Thyroid gland (tissue), 4 donors: ENCODE measurements at places on chromosomes 3 and 15. TPM values are rescaled to one million over a fixed set of nuclear protein-coding genes. Genes with fewer than 3 reads are reported as not detected.

GRCh38 chr3:16186565-16186964, 12.1 kb downstream of the GALNT15 start:
- no peak overlapping the region for H3K4me3 ChIP-seq
- no peak overlapping the region for H3K27ac ChIP-seq
- no peaks in the 10 kb centered on the region for H3K4me1 ChIP-seq
- DNase-seq = no peak
- H3K27me3 ChIP-seq = no peaks in the 10 kb centered on the region
- no peaks in the 10 kb centered on the region for H3K36me3 ChIP-seq

TRPM1 gene
- total RNA-seq = not detected

DNA sequence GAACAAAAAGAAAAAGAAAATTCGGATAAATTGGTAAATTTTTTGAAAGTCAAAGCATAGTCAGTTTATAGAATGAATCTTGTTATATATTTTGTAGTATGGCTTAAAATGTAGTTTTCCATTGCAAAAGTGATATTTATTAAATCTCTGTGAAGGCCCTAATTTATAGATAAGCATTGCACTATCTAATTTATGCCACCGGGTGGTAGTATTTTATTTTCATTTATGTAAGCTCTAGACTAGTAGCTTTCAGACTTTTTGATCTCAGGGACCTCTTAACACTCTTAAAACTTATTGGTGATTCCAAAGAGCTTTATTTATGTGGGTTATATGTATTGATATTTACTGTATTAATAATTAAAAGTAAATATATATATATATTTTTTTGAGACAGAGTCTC, 133.9 kb upstream of the LRRFIP2 start:
- no peaks in the 10 kb centered on the region for H3K36me3 ChIP-seq
- DNase-seq = no peak
- H3K4me1 ChIP-seq = peaks cover 3% of the 10 kb centered on the region
- no peak overlapping the region for H3K27ac ChIP-seq
- H3K4me3 ChIP-seq = no peak overlapping the region

TGM5 gene
- not detected for total RNA-seq

DNA sequence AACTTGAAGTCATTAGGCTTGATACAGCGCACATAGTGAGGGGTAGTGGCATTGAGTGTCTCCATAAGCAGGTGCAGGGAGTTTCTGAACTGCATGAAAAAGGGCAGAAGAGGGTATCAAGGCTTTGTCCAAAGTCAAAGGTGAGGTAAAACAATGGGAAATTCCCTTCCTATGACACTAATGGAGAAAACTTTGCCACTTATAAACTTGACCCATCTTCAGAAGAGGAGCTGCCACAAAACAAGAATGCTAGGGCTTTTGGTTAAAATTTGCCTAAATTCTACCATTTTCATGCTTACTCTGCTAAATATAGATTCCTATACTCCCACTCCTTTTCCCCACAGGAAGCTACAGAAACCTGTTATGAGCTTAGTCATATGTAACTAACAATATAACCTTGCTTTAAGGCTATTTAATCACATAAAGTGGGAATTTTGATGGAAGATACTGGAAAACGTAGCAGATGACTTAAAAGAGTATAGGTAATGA, 87.5 kb upstream of the MYO5C start:
- H3K4me1 ChIP-seq = no peaks in the 10 kb centered on the region
- DNase-seq = no peak
- no peak overlapping the region for H3K27ac ChIP-seq

DNA sequence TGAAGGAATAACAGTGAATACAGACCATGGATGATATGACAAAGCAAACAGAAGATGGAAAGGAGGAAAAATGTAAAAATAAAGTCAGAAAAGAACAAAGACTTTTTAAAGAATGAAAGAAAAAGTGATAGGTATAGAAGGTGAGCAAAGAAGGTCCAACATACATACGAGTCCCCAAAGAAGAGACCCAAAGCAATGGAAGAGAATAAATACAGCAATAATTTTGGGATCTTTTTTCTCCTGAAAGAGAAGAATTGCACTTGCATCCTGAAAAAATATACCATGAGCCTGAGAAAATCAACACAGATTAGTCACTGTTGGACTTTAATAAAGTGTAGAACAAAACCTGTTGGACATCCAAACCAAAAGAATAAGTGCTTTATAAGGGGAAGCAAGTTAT, 85.3 kb upstream of the SLC6A1 start:
- DNase-seq = no peak
- no peaks in the 10 kb centered on the region for H3K27me3 ChIP-seq
- H3K4me3 ChIP-seq = no peak overlapping the region
- H3K36me3 ChIP-seq = no peaks in the 10 kb centered on the region
- no peaks in the 10 kb centered on the region for H3K4me1 ChIP-seq

CHRNA7 gene
- total RNA-seq = 12.3 TPM

DNA sequence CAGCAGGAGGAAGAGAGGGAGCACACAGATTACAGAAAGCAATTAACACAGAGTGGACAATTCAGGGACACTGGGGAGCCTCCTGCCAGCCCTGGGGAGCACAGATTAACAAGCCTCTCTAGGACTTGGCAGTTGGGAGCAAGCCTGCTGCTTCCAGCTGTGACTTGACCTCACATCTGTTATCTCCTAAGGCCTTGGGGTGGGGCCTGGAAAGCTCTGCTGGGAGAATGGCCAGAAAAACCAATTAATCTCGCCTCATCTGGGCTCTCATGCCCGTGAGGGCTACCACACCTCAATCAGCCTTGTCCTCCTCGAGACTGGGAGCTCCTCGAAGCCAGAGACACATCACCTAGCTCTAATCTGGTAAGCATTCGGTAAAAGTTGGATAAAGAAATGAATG, 39.1 kb downstream of the SEMA5B start:
- no peaks in the 10 kb centered on the region for H3K36me3 ChIP-seq
- no peaks in the 10 kb centered on the region for H3K4me1 ChIP-seq
- no peaks in the 10 kb centered on the region for H3K27me3 ChIP-seq
- H3K4me3 ChIP-seq = no peak overlapping the region
- no peak for DNase-seq

CKMT1B gene
- 12.6 TPM for total RNA-seq

DNA sequence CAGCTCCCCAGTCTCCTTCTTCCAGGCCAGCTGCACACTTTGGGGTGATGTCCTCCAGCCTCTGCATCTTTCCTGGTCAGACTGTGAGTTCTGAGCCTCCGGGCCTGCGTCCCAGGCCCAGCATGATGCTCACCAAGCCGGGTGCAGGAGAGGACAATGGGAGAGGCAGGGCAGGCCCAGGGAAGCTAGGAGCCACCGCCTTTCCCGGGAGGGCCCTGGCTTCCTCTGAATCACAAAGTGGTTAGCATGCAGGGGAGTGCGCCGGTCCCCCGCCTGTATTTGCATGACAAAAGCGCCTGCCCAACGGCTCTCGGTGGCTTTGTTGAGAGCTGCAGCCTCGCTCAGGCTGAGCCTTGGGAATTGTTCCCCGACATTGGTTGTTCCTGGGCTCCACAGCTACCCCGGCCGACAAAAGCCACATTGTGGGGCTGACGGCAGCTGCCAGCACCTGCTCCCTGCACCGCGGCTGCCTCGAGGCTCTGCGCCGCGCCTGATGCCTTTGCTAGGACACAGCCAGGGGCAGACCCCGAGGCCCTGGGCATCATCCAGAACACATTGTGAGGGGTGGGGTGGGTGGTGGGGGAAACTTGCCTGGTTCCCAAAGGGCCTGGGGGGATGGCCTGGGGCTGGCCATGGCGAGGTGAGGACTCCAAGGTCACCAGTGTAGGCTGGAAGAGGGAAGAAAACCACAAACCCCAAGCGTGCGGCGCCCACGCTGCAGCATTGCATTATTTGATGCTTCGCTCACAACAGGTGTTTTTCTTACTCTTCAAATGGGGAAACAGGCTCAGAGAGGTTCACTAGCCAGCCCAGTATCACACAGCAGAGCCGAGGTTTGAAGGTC, 20.0 kb upstream of the KLF13 start:
- H3K4me1 ChIP-seq = peaks cover 8% of the 10 kb centered on the region
- H3K36me3 ChIP-seq = no peaks in the 10 kb centered on the region
- no peak overlapping the region for H3K4me3 ChIP-seq
- no peak overlapping the region for H3K27ac ChIP-seq
- no peak for DNase-seq

NOX5 gene
- total RNA-seq = 0.27 TPM

RARRES1 gene
- total RNA-seq = 394 TPM

DNAH12 gene
- total RNA-seq = 0.27 TPM

- H3K27ac ChIP-seq = peak overlapping the region; percentile 75
- DNase-seq = peak; percentile 47
- no peak overlapping the region for H3K4me3 ChIP-seq
- no peaks in the 10 kb centered on the region for H3K27me3 ChIP-seq
- H3K36me3 ChIP-seq = no peaks in the 10 kb centered on the region
- peaks cover 46% of the 10 kb centered on the region for H3K4me1 ChIP-seq
These were observed 5.9 kb downstream of the CGNL1 start for GRCh38 chr15:57382215-57382614.

DNA sequence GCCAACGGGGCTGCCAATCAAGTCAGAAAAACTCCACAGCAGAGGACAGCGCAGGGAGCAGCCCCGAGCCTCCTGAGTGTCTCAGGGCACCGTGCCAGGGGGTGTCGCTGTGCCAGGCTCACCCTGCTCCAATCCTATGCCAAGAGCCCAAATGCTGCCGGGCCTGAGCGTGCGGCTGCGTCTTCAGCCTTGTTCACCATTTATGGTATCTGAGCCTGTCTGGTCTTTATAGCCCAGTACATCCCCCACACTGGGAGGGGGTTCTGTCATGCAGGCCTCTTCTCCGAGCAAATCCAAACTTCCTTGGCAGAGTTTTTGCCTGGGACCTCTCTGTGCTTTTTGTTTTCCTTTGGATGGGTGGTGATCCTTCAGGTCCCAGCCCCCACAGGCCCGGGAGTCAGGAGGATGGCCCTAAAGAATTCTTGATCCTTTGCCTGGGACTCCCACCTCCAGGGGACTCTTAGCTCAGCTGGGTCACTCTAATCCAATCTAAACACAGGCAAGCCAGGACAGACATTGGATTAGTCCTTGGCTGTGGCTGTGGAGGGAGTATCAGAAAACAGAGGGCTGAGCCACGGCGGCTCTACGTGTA, 135.1 kb upstream of the HACD2 start:
- no peaks in the 10 kb centered on the region for H3K27me3 ChIP-seq
- peak overlapping the region; percentile 46 for H3K27ac ChIP-seq
- H3K4me1 ChIP-seq = peaks cover 22% of the 10 kb centered on the region
- H3K4me3 ChIP-seq = no peak overlapping the region
- peak; percentile 73 for DNase-seq

GRCh38 chr3:97291901-97292300, 472.7 kb upstream of the ARL6 start:
- no peaks in the 10 kb centered on the region for H3K27me3 ChIP-seq
- H3K4me3 ChIP-seq = no peak overlapping the region
- H3K36me3 ChIP-seq = no peaks in the 10 kb centered on the region
- DNase-seq = no peak

- no peaks in the 10 kb centered on the region for H3K36me3 ChIP-seq
- no peaks in the 10 kb centered on the region for H3K27me3 ChIP-seq
- H3K4me3 ChIP-seq = no peak within 1 kb of the TSS
- no peaks in the 10 kb centered on the region for H3K4me1 ChIP-seq
- no peak for DNase-seq
- no peak within 1 kb of the TSS for H3K27ac ChIP-seq
These were observed at the start of gene KCNMB3 for GRCh38 chr3:179250803-179251476. TSS of gene KCNMB3 (minus strand) at chr3:179251114. CDS start at chr3:179250990, 124 bp downstream.

IL12A gene
- 0.75 TPM for total RNA-seq

DNA sequence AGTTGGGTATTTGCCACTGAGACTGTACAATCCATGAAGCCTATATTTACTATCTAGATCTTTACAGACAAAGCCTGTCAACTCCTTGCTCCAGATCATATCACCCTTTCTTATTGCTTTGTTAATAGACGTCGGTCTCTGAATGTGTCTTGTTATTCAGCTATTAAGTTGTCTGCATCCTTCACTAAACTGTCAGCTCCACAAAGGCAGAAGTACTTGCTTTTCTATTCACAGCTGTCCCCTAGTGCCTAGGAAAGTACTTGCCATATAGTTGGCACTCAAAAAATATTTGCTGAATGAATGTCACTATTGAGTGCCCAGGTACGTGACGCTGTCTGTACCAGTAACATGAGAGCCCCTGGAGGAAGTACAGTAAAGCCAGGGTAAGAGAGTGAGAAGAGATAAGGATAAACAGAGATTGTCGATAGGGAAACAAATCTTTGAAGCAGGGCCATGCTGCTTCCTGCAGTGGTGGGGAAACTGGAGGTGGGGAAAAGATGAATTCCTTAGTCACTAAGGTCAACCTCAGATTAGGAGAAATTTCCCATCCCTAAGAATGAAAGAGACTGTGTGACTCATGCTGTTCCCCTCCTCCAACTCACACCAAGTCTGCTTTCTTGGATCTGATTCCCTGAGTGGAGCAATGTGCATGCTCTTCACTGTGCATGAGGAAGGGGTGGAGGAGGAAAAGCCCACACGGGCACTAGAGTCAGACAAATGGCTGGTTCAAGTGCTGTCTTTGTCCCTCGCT, 36.3 kb downstream of the PRICKLE2 start:
- H3K4me3 ChIP-seq = no peak overlapping the region
- H3K27me3 ChIP-seq = no peaks in the 10 kb centered on the region
- peak overlapping the region; percentile 35 for H3K27ac ChIP-seq
- no peaks in the 10 kb centered on the region for H3K36me3 ChIP-seq
- H3K4me1 ChIP-seq = peaks cover 66% of the 10 kb centered on the region

GRCh38 chr3:15755181-15755580, 42.6 kb downstream of the ANKRD28 start:
- H3K4me1 ChIP-seq = peaks cover 24% of the 10 kb centered on the region
- no peaks in the 10 kb centered on the region for H3K27me3 ChIP-seq
- H3K4me3 ChIP-seq = no peak overlapping the region
- DNase-seq = no peak
- H3K27ac ChIP-seq = no peak overlapping the region
- no peaks in the 10 kb centered on the region for H3K36me3 ChIP-seq

BUB1B gene
- total RNA-seq = 2.1 TPM

GRCh38 chr15:66833803-66834202, 131.8 kb downstream of the SMAD6 start:
- H3K4me3 ChIP-seq = no peak overlapping the region
- DNase-seq = no peak
- no peaks in the 10 kb centered on the region for H3K4me1 ChIP-seq
- H3K27ac ChIP-seq = no peak overlapping the region
- H3K27me3 ChIP-seq = no peaks in the 10 kb centered on the region
- H3K36me3 ChIP-seq = no peaks in the 10 kb centered on the region

GOLGA6L10 gene
- 1.9 TPM for total RNA-seq

PDZRN3 gene
- 5.5 TPM for total RNA-seq

PLA2G4E gene
- total RNA-seq = not detected

NAALADL2 gene
- 8.2 TPM for total RNA-seq

GRCh38 chr3:67531181-67532101, 123.0 kb downstream of the SUCLG2 start:
- H3K27ac ChIP-seq = no peak overlapping the region
- no peaks in the 10 kb centered on the region for H3K27me3 ChIP-seq
- peaks cover 6% of the 10 kb centered on the region for H3K36me3 ChIP-seq
- DNase-seq = no peak
- no peak overlapping the region for H3K4me3 ChIP-seq

DNA sequence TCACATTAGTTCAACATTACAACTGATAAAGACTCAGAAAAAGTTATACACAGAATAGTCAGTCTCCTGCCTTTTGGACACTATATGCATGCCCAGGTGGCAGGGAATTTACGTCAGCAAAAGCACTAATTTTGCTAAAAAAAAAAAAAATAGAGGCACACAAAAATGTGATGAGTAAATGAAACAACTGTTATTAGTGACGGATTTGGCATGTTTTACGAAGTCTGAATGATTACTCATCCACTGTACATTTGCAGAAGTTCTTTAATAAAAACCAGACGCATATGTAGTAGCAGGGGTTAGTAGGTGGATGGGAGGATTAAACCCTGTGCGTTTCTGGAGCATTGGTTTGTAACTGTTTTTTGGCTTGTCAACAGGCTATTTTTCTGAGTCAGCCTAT, 99.0 kb downstream of the MITF start:
- H3K27ac ChIP-seq = no peak overlapping the region
- DNase-seq = no peak
- no peaks in the 10 kb centered on the region for H3K36me3 ChIP-seq
- H3K4me3 ChIP-seq = no peak overlapping the region
- H3K27me3 ChIP-seq = no peaks in the 10 kb centered on the region

PEX5L gene
- 2.0 TPM for total RNA-seq

TRIM59 gene
- total RNA-seq = 3.8 TPM

ATXN7 gene
- total RNA-seq = 23.2 TPM
